ENCODE measurements at places on chromosomes 13 and 19.
A peak's percentile ranks its signal among the peaks of the same experiment; 100 is the strongest.

- H3K27me3 ChIP-seq: peaks cover 1% of the 10 kb centered on the region
- no peaks in the 10 kb centered on the region for H3K36me3 ChIP-seq
- DNase-seq: no peak
- no peak overlapping the region for H3K4me3 ChIP-seq
Measured at GRCh38 chr13:19058566-19058965, 123.1 kb downstream of the TUBA3C start.

GRCh38 chr19:18855647-18856384, 24.1 kb downstream of the UPF1 start:
- no peaks in the 10 kb centered on the region for H3K27me3 ChIP-seq
- peak overlapping the region; percentile 27 for H3K27ac ChIP-seq
- no peak for DNase-seq
- no peak overlapping the region for H3K4me3 ChIP-seq

GRCh38 chr19:30671622-30672051, 299.5 kb downstream of the ZNF536 start:
- DNase-seq: no peak
- H3K27me3 ChIP-seq: peaks cover 19% of the 10 kb centered on the region
- no peaks in the 10 kb centered on the region for H3K36me3 ChIP-seq

DNA sequence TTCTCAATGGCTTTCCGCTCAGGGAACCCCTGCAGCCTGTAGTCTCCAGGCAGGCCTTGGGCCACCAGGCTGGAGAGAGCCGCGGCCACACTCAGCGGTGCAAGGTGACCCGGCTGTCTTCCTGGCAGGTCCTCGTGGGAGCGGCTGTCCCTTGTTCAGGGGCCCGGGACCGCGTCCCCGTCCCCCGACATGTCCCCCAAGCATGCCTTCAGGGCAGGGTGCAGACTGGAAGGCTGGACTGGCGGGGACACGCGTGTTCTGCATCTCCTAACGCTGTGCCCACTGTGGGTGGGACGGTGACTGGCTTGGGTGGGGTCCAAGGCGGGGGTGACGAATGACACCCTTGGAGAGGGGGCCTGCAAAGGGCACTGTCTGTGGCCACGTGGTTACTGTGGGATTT, 93.6 kb downstream of the WTIP start:
- H3K27ac ChIP-seq: no peak overlapping the region
- H3K4me1 ChIP-seq: peaks cover 6% of the 10 kb centered on the region
- H3K36me3 ChIP-seq: peaks cover 4% of the 10 kb centered on the region
- H3K4me3 ChIP-seq: no peak overlapping the region

DNA sequence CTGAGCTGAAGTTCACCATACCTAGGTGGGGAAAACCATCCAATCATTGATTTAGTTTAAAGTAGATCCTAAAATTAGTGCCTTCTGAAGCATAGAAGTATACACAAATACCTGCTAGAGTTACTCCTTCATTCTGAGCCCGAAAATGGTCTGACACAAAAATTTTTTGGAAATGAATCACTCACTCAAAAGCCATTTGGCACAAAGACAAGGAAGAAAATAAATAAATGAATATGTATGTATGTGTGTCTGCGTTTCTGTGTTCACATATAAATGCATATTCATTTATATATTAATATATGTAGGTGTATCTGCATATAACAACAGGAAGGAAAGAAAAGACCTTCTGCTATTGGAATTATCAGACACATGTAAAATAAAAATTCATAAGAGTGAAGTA, 614.4 kb upstream of the PCDH9 start:
- H3K4me3 ChIP-seq: no peak overlapping the region
- no peak for DNase-seq
- H3K27me3 ChIP-seq: peaks cover 3% of the 10 kb centered on the region
- H3K4me1 ChIP-seq: no peaks in the 10 kb centered on the region
- H3K27ac ChIP-seq: no peak overlapping the region
- H3K36me3 ChIP-seq: no peaks in the 10 kb centered on the region

GRCh38 chr19:15488489-15489226, 9.4 kb upstream of the PGLYRP2 start:
- DNase-seq: no peak
- no peak overlapping the region for H3K4me3 ChIP-seq
- peaks cover 4% of the 10 kb centered on the region for H3K27me3 ChIP-seq

DNA sequence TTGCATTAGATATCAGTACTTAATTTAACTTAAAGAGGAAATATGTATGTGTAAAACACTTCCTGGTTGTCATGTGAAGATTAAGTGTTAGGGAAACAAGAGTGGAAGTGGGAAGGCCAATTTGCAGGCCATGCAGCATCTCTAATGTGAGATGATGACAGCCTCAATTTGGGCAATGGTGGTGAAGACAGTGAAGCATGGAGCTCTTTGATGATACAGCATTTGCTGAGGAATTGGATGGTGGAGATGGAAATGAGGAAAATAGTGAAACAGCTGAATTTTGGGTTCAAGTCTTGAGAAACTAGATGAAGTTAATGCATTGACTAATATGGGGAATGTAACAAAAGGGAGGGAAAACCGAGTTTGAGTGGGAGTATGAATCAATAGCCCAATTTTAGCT, 231.7 kb upstream of the MIR17HG start:
- no peak overlapping the region for H3K27ac ChIP-seq
- no peak for DNase-seq
- no peak overlapping the region for H3K4me3 ChIP-seq
- no peaks in the 10 kb centered on the region for H3K36me3 ChIP-seq
- no peaks in the 10 kb centered on the region for H3K4me1 ChIP-seq
- no peaks in the 10 kb centered on the region for H3K27me3 ChIP-seq

DNA sequence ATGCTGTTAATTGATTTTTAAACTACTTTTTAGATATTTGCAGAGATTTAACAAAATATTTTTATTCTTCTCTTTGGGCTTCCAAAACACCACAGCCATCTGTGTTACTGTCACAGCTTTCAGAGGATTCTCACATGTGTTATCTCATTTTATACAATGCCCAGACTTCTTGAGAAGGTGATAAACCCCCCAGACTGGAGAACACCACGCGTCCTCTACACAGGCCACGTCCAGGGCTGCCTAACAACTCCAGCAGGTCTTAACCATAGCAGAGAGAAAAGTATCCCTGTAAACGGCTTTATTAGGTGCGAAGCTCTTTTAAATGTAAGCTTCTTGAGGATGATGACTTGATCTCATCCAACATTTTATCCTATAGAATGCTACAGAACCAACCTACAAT, 2.0 kb downstream of the GPR183 start:
- no peak for DNase-seq
- no peak overlapping the region for H3K4me3 ChIP-seq

GRCh38 chr13:34506796-34507195, 435.3 kb upstream of the NBEA start:
- H3K36me3 ChIP-seq: no peaks in the 10 kb centered on the region
- no peak overlapping the region for H3K4me3 ChIP-seq
- no peaks in the 10 kb centered on the region for H3K27me3 ChIP-seq
- H3K4me1 ChIP-seq: peaks cover 12% of the 10 kb centered on the region

GRCh38 chr13:39391761-39392160, 211.2 kb downstream of the LHFPL6 start:
- no peak overlapping the region for H3K4me3 ChIP-seq
- no peaks in the 10 kb centered on the region for H3K4me1 ChIP-seq
- no peaks in the 10 kb centered on the region for H3K27me3 ChIP-seq
- no peak for DNase-seq
- no peak overlapping the region for H3K27ac ChIP-seq

DNA sequence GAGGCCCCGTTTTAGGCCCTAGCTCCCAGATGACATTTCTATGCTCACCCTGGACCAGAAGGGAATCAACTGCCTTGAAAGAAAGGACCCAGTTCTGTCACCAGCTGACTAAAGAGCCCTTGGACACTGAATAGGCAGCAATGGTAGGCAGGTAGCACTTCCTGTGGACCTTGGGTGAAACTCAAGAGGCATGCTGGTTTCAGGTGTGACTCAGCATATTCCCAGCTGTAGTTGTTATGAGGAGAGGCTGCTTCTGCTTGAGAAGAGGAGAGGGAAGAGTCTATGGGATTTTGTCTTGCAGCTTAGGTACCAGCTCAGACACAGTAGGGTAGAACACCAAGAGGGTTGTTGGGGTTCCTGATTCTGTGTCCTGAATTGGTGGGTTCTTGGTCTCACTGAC, 37.9 kb upstream of the HTR2A start:
- no peak overlapping the region for H3K4me3 ChIP-seq
- DNase-seq: no peak
- peaks cover 2% of the 10 kb centered on the region for H3K27me3 ChIP-seq
- H3K4me1 ChIP-seq: no peaks in the 10 kb centered on the region
- H3K27ac ChIP-seq: no peak overlapping the region

DNA sequence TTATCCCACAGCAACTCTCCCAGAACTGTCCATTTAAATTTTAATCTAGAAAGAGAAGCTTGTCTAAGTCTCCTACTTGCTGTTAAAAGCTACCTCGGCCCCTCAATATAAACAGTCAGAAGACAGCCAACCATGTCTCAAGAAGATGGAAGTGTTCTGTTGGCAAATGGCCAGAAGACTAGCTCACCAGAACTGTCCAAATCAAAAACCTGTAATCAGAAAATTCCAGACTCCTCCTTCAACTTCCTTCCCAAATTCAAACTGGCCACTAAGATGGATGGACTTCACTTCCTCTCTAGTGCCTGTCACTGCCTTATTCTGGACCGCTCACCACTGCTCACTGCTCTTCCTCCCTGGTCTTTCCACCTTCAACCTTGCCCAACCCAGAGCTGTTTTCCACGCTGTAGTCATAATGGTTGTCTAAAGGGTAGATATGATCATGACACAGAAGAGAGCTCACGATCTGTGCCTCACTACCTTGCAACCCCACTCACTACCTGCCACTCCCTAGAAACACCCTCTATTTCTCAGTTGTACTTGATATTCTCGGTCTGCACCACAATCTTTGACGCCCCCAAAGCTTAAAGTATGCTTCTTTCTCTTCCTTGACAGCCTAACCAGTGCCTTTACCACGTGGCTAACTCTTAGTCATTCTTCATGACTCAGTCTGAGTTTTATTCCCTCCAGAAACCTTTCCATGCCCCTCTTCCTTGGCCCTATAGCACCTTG, 9.2 kb downstream of the FGF14 start:
- H3K27me3 ChIP-seq: peaks cover 4% of the 10 kb centered on the region
- no peak overlapping the region for H3K4me3 ChIP-seq
- no peak overlapping the region for H3K27ac ChIP-seq
- no peaks in the 10 kb centered on the region for H3K36me3 ChIP-seq
- H3K4me1 ChIP-seq: no peaks in the 10 kb centered on the region

- H3K27me3 ChIP-seq: peaks cover 2% of the 10 kb centered on the region
- no peaks in the 10 kb centered on the region for H3K36me3 ChIP-seq
- no peak overlapping the region for H3K4me3 ChIP-seq
- peaks cover 18% of the 10 kb centered on the region for H3K4me1 ChIP-seq
- no peak for DNase-seq
- no peak overlapping the region for H3K27ac ChIP-seq
Measured at GRCh38 chr13:31053896-31054295, 107.8 kb downstream of the HSPH1 start.

- DNase-seq: no peak
- H3K27me3 ChIP-seq: peaks cover 28% of the 10 kb centered on the region
- no peaks in the 10 kb centered on the region for H3K36me3 ChIP-seq
- H3K4me1 ChIP-seq: no peaks in the 10 kb centered on the region
Measured at GRCh38 chr13:51222686-51223559, 725 bp downstream of the FAM124A start.

DNA sequence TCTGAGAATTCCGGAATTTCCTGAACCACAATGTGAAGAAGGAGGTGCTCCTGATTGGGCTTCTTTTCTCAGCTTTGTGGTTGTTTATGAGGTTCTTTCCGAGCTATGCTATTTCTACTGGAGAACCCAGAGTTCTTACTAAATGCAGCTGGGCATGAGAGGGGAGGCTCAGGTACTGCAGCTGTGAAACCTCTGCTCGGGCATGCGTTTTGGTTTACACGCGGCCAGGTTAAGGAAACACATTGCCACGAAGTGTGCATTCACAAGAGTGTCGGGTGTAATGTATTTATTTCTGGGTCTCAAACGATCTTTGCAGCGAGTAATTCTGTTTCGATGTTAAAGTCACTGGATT, 661 bp upstream of the MIR17HG start:
- no peak for DNase-seq
- H3K27ac ChIP-seq: peak overlapping the region; percentile 63

GRCh38 chr19:4831304-4831978, at the start of gene TICAM1:
Gene TICAM1 (minus strand): TSS chr19:4831712. CDS start chr19:4818377, 13,335 bp downstream.
- DNase-seq: peak; percentile 40
- H3K27ac ChIP-seq: peak within 1 kb of the TSS; percentile 77
- H3K27me3 ChIP-seq: no peaks in the 10 kb centered on the region

DNA sequence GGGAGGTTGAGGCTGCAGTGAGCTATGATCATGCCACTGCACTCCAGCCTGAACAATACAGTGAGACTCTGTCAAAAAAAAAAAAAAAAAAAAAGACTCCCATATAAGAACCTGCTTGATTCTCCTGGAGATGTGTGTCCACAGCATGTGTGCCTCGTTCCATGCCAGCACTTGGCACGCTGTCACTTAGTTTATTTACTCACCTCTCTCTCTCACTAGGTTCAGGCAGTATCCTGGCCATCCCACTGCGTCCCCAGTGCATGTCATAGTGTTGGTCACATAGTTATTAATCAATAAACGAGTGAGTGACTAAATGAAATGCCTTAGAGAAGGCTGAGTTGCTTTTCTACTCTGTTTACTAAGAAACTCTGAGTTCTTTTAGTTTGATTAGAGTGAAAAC, 79.1 kb upstream of the GPR12 start:
- H3K36me3 ChIP-seq: no peaks in the 10 kb centered on the region
- H3K4me1 ChIP-seq: no peaks in the 10 kb centered on the region
- no peak for DNase-seq
- no peak overlapping the region for H3K27ac ChIP-seq
- no peak overlapping the region for H3K4me3 ChIP-seq

- H3K27ac ChIP-seq: no peak overlapping the region
- H3K4me3 ChIP-seq: no peak overlapping the region
- H3K36me3 ChIP-seq: no peaks in the 10 kb centered on the region
- H3K27me3 ChIP-seq: no peaks in the 10 kb centered on the region
- peaks cover 3% of the 10 kb centered on the region for H3K4me1 ChIP-seq
- DNase-seq: no peak
Measured at GRCh38 chr13:85509512-85509911, 289.7 kb downstream of the SLITRK6 start.

- peak overlapping the region; percentile 64 for H3K4me3 ChIP-seq
- H3K36me3 ChIP-seq: no peaks in the 10 kb centered on the region
- peaks cover 22% of the 10 kb centered on the region for H3K27me3 ChIP-seq
- no peak overlapping the region for H3K27ac ChIP-seq
Measured at GRCh38 chr19:51122112-51122981, 2.4 kb upstream of the SIGLEC9 start.

- H3K27me3 ChIP-seq: peaks cover 9% of the 10 kb centered on the region
- H3K27ac ChIP-seq: no peak overlapping the region
- H3K4me3 ChIP-seq: no peak overlapping the region
- H3K36me3 ChIP-seq: peaks cover 9% of the 10 kb centered on the region
Measured at GRCh38 chr13:32581177-32581786, 5.0 kb upstream of the PDS5B start.

DNA sequence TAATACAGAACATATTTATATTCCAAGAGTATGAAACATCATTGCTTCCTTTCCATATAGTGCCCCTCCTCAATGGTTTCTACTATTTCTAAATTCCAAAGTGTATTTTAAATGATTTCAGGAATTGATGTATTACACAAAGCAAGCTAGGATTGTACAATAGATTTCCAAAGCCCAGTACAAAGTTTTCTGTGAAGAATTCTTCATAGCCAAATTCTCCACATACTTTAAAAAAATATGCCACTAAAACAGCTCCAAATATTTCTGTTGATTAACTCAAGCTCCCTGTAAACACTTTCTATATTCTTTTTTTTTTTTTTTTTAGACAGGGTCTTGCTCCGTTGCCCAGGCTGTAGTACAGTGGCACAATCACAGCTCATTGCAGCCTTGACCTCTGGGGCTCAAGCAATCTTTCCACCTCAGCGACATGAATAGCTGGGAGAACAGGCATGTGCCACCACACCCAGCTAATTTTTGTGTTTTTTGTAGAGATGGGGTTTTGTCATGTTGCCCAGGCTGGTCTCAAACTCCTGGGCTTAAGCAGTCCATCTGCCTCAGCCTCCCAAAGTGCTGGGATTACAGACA, 50.6 kb downstream of the ELF1 start:
- H3K27me3 ChIP-seq: no peaks in the 10 kb centered on the region
- H3K4me1 ChIP-seq: peaks cover 47% of the 10 kb centered on the region
- H3K4me3 ChIP-seq: no peak overlapping the region
- H3K27ac ChIP-seq: no peak overlapping the region
